AG09309 (cell line): ENCODE measurements at places on chromosomes 2 and 18.

- no peak for DNase-seq
These were observed 59.1 kb upstream of the PELI1 start for GRCh38 chr2:64203131-64203857.

- no peak for DNase-seq
These were observed 15.6 kb upstream of the MC2R start for GRCh38 chr18:13930964-13931363.

- no peak for DNase-seq
These were observed 3.4 kb upstream of the CKAP2L start for GRCh38 chr2:112767693-112768330.

GRCh38 chr18:35511428-35511827 lies 13.7 kb upstream of the INO80C start:
- DNase-seq, result no peak

DNA sequence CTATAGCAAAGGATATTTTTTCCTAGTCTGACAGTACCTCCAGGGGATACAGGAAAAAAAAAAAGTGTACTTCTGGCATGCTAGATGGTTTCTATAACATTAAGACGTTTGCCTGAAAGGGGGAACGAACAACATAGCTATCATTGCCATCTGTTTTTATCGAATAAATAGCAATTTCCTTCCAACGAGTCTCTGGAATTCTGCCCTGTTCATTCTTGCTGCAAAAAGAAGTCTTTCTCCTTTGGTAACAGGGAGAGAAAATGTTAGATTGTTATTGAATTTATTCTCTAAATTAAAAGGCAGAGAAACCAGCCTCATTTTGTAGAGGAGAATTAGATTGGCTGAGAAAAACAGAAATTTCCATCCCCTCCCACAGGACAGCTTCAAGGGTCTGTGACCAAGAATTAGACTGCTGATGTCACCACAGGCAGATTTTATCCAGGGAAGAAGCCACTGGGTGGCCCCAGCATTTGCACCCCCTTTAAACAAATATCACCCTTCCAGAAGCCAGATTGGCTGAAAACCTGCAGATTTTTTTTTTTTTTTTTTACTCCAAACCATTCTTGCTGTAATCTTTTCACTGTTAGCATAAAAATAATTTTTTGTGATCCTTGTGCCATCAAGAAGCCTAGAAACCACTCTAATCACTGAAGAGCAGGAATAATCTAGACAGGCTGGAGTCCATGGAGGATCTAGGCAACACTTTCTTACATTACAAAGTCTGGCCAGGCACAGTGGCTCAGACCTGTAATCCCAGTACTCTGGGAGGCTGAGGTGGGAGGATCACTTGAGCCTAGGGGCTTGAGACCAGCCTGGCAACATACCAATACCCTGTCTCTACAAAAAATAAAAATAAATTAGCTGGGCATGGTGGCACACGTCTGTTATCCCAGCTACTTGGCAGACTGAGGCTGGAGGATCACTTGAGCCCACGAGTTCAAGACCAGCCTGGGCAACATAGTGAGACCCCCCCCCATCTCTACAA lies 12.0 kb downstream of the WDFY1 start:
- DNase-seq, result no peak

DNA sequence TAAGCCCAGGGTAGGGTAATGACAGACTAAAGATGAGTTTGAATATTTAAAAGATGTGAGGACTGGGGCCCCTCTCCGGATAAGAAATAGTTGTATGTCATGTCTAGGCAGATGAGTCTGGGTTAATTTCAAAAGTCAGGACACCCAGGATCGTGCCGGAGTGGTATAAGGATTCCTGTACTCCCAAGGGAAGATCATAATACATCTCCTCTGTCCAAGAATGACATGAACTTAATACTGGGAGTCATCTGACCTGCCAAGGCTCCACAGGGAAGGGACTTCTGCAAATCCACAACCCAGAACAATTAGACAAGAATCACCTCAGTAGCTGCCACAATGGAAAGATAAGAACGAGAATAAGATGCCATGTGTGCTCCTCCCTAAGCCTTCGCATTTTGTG lies 17.1 kb downstream of the RPRM start:
- DNase-seq, result no peak
